Pons (tissue), 1 donor: ENCODE measurements at places on chromosomes 12 and 14.

DNA sequence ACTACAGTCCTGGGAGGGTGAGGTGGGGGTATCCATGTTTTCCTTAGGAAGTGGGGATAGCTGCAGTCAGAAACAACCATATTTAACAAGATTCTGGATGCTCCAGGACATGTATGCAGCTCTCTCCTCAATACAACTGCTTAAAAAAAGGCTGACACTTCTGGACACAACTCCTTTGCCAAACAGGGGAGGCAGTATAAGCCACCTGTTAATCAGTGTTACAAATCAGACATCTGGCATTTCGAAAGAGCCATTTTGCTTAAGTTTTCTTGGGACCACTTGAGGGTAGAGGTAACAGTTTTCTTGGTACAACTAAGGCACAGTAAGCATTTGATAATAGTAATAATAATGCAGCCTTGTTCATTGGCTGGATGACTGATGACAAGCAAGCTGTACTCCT is 47.1 kb downstream of the RPGRIP1 start:
- DNase-seq = no peak

- DNase-seq = no peak
Measured at GRCh38 chr14:96088481-96088880, 49.3 kb downstream of the C14orf132 start.

DNA sequence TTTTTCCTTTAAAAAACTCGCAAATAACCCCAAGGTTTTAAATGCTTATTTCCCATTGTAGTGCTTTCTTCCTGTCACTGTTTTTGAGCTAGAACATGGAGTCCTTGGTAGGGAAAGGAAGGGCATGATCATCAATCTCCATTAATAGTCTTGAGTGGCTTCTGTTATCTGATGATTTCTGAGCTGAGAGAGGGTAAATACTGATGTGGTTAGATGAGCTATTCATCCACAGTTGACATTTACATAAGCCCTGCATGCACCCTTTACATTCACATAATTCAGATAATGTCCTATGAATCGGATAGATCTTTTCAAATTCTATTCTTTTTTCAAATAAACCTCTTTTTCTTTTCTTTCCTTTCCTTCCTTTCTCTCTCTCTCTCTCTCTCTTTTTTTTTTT is 81.4 kb downstream of the NTN4 start:
- no peak for DNase-seq

DNA sequence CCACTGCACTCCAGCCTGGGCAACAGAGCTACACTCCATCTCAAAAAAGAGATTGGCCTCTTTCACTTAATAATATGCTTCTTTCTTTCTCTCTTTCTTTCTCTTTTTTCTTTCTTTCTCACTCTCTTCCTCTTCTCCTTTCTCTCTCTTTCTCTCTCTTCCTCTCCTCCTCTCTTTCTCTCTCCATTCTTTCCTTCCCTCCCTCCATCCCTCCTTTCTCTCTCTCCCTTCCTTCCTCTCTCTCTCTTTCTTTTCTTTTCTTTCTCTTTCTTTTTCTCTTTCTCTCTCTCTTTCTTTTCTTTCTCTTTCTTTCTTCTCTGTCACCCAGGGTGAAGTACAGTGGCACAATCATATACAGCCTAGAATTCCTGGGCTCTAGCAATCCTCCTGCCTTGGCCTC is 38.4 kb downstream of the IRF2BPL start:
- DNase-seq = no peak

DNA sequence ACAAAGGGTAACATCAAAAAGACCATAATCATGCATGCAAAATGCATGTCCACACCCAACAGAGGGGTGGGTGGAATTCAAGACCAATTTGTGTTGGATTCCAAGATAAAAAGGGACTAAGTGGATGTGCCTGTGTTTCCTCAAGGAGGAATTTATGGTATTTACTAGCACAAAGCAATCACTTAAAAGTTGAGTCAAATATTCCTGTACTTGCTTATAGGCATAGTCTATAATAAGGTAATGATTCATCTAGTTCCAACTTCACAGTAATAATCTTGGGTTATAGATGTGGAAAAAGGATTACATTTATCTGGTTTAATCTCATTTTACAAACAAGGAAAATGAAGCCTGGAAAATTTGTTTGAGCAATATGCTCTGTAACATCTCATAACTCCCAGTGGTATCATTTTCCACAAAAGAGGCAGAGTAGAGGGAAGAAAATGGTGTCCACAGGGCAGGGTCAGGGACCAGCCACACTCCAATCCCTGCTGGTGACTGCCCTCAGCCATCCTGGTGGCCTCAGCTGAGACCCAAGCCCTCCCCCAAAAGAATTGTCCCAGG is 80.8 kb upstream of the REP15 start:
- DNase-seq = no peak

GRCh38 chr12:45351921-45352670 is 136.2 kb downstream of the ANO6 start:
- DNase-seq = no peak

DNA sequence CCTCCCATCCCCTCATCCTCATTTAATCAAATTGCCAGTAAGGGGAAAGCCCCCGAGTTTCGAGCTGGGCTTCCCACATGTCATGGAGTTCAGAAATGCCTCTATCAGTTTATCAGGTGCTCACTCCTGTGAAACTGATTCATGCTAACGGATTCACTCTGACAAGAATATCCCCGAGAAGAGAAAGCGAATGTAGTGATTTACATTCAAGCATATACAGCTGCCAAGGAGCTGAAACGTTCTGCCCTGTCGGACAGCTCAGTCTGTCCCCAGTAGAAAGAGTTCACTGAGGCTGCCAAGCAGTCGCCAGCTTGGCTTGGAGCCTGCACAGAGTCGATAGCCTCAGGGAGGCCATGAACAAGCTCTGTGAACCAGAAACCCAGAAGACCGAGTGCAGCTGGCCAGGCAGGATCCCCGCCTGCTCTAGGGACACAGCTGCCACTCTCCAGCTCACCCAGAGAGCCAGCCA is 88.4 kb downstream of the TMCC3 start:
- peak; percentile 96 for DNase-seq

GRCh38 chr12:33587354-33587753 is 147.7 kb upstream of the SYT10 start:
- no peak for DNase-seq

GRCh38 chr12:77601069-77601468 is 229.6 kb upstream of the NAV3 start:
- no peak for DNase-seq

- no peak for DNase-seq
Measured at GRCh38 chr12:89924191-89924590, 215.6 kb upstream of the ATP2B1 start.

- DNase-seq = peak; percentile 56
Measured at GRCh38 chr14:92680781-92681650, 67.4 kb downstream of the LGMN start.

DNA sequence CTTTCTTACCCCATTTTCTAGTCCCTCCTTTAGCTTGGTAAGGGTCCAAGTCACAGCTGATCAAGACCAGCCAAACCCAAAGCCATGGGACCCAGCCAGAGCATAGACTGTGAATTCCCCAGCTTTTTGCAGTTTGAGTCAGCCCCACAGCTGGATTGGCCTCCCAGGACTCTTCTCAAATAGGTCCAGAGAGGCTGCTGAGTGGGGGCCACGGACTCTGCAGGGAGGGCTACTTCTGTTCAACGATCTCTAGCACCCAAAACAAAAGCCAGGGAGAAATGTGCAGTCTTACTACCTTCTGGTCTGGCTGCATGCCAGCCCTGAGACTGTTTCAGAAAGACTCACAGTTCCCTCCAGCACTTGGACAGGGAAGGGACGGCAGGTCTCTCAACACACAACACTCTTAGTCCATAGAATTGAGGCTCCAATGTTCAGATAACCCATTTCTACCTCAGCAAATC is 1.6 kb downstream of the VDR start:
- DNase-seq = no peak

DNA sequence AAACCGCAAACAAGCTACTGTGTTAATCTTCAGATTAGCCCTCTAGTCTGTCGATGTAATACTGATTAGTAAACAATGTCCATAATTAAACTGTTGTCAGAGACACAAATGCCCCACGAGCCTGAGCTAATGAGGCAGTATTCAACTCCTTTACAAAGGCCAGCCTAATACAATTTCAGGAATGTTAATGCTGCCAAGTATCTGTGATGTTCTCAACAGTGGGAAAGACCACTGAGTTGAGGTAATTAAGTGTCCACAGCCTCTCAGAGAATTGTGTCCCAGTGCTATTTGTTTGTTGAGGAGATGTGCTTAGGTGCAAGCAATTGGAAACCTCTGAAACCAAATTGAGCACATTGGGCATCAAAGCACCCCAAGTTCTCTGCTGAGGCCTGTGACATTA is 139.4 kb upstream of the CDKN3 start:
- no peak for DNase-seq

- DNase-seq = no peak
Measured at GRCh38 chr14:61350427-61351270, 29.3 kb downstream of the PRKCH start.

DNA sequence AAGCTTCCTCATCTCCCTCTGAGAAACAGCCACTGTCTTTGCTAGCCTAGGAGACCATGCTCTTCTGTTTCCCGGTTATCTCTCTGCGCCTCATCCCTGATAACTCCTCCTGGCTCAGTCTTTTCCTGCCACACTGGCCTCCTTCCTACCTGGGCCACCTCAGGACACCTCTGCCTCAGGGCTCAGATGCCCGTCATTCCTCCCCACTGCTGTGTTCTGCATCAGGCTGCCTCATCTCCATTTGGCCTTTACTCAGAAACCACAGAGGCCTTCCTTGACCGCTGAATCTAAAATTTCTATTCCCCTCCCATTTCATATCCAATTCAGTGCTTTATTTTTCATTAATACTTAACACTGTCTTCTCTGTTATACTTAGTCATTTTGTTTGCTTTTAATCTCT is 311.0 kb upstream of the RGS6 start:
- DNase-seq = no peak

GRCh38 chr12:77210724-77211123 is 145.4 kb upstream of the E2F7 start:
- DNase-seq = no peak

- no peak for DNase-seq
Measured at GRCh38 chr12:12819752-12820311, 6.7 kb downstream of the DDX47 start.
